Stimulated activated CD4-positive, alpha-beta T cell treated with anti-CD3 and anti-CD28 coated beads, Interleukin-15, amount 100 ng/mL, for 1 hour (primary cell): ENCODE measurements at places on chromosomes 3 and 15.

GRCh38 chr15:83899670-83900069 lies 245.7 kb downstream of the ADAMTSL3 start:
- no peak for DNase-seq

DNA sequence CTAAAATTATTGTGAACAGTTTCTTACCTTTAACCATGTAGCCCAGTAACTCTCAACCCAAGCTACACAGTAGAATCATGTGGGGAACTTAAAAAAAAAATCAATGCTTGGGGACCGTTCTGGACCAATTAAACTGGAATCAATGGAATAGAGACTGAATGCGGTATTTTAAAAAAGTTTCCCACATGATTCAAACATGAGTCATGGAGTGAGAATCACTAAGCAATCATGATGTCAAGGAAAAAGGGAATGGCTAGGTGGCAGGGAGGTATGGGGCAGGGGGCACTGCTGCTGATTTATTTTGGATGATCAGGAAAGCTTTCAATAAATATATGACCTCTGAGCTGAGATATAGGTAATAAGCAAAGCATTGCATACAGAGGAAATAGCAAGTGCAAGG lies 250.5 kb upstream of the RORA start:
- DNase-seq: no peak

- no peak for DNase-seq
Measured at GRCh38 chr3:180529778-180530177, 72.2 kb upstream of the TTC14 start.

DNA sequence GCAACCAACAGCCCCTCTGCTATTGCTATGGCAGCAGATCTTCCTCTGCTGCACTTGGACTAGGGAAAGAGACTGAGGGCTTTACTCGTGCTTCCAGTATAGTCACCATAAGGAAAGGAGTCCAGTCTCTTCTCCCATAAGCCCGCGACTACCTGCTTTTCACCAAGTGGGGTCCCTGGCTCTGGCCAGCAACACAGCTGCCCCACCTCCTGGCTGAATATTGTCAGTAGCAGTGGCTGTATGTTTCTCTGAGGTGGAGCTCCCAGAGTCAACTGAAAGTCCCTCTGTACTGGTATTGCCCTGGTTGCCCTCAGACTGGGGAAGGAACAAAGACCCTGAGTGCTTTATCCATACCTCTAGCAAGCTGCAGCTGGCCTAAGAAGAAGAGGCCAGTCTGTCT lies 719.6 kb downstream of the SQOR start:
- no peak for DNase-seq

DNA sequence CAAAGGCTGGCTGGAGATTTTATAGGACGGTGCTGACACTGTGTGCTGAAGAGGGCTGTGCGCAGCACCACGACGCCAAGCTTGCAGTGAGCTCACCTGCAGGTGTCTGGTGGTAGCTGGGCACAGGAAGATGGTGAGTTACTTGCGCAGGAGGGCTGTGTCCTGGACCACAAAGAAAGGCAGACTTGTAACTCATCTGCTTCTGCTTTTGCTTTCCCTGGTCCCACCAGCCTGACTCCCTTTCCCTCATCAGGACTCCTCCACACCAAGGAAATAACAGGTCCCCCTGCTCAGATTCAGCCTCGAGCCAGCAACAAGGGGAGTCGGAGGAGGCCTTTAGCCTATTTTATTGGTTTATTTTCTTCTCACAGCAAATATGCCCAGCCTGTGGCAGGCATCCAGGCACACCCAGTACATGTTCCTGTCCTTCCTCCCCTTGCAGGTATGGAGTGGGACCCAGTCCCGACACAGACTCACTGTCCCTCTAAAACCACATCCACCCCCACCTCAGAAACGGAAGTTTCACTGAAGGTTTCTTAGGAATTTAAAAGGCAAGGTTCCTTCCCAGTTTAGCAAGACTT lies 35.6 kb upstream of the FLNB start:
- DNase-seq: no peak

GRCh38 chr3:141388823-141389621 lies 20.7 kb downstream of the ZBTB38 start:
- DNase-seq: no peak

- no peak for DNase-seq
Measured at GRCh38 chr15:31326875-31327668, 437 bp downstream of the KLF13 start.

DNA sequence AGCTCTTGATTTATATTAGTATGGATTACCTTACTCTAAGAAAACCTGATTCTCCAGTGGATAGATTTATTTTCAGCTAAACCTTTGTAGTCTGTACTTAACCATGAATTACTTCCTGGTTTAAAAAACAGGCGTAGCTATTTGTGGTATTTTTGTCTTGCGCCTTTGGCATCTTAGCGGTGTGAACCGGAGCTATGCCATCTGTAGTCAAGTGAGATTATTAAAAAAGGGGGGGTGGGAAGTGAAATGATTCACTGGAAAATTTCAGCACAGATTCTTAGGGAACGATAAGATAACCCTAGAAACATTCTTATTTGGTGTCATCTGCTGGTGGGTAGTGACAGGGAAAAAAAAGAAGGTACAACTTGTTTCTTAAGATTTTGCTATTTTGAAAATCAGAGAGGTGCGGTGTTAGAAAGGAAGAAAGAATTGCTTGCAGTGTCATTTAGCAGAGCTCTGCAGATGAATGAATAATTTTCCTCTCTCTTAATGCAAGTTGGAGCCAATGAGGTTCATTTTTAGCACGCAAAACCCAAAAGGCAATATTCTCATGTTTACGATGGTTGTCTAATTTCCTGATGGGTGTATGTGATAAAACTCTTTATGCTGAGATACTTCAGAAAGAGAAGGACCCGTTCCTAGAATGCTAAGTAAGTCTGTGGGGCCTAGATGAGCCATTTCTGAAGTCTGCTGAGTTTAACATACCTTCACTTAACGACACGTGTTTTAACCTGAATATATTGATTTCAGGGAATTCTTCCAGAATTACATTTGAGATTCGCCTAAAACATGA lies 44.0 kb downstream of the PSMD6 start:
- DNase-seq: no peak

DNA sequence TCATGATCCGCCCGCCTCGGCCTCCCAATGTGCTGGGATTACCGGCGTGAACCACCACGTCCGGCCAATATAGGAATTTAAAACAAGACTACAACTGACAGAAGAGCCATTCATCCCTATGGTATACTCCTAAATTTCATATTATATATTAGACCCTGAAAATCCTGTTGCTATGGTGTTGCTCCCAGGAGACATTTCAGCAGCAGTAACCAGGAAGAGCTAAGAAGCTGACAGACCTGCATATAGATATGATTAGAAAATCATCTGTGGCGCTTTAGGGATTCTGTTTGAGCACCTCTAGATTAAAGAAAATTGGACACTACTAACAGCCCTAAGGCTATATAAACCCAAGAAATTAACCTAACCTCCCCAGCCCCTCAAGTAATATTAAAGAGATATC lies 38.8 kb downstream of the TBL1XR1 start:
- no peak for DNase-seq

DNA sequence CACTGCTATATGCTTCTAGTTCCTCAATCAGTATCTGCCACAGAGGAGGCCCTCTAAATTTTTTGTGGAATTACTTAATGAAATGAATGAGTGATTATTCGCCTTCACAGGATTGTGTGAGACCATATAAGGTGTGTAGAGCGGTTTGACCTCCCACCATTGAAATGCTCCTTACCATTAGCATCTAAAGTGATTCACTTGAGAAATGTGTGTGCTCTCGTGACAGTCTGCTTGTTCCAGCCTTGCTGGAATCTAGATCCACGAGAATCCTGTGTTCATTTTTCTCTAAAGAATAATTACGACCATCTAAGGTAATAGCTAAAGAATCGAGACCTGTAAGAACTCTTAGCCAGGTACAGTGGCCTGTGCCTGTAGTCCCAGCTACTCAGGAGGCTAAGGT lies 126.9 kb downstream of the FNDC3B start:
- no peak for DNase-seq

- no peak for DNase-seq
Measured at GRCh38 chr15:36178303-36178633, 401.2 kb upstream of the CDIN1 start.

GRCh38 chr15:90131848-90132247 lies 29.6 kb upstream of the IDH2 start:
- DNase-seq: no peak

DNA sequence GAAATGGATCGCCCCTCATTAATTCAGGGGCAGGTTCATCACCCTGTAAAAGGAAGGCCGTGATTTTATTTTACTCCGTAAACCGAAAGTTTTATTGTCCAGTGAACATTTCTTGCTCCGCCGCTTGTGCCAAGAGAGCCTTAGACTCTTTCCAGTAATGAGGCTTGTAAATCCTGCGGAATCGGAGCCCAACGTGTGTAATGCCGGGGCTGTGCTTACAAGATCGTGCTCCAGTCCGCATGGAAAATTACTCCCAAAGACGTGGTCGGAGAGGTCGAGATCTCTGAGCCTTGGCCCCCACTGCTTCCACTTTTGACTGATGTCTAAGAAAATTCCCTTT lies 649 bp upstream of the PLOD2 start:
- DNase-seq: no peak

- no peak for DNase-seq
Measured at GRCh38 chr3:44424758-44425157, 52.7 kb downstream of the ZNF445 start.

- no peak for DNase-seq
Measured at GRCh38 chr3:140726066-140726465, 48.2 kb downstream of the TRIM42 start.

DNA sequence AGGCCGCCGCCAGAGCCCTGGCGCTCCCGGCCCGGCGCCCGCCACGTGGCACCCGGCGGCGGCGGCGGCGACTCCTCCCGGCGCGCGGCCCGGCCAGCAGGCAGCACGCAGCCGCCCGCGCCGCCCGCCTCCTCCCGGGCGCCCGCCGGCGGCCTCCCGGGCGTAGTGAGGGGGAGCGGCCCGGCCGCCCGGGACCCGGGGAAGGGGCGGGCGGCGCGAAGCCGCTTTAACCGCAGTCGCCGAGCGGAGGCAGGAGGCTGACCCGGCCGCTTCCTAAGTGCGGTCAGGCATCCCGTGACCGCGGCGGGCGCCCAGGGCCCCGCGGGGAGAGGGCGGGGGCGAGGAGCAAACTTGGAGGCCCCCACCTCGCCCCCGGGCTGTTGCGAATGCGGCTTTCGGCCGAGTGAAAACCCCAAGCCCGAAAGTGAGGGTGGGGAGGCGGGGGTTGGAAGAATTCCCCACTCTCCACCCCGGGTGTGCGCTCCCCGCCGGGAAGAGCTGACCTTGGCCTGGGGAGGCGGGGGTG lies 1.7 kb upstream of the HES1 start:
- DNase-seq: peak; percentile 47

DNA sequence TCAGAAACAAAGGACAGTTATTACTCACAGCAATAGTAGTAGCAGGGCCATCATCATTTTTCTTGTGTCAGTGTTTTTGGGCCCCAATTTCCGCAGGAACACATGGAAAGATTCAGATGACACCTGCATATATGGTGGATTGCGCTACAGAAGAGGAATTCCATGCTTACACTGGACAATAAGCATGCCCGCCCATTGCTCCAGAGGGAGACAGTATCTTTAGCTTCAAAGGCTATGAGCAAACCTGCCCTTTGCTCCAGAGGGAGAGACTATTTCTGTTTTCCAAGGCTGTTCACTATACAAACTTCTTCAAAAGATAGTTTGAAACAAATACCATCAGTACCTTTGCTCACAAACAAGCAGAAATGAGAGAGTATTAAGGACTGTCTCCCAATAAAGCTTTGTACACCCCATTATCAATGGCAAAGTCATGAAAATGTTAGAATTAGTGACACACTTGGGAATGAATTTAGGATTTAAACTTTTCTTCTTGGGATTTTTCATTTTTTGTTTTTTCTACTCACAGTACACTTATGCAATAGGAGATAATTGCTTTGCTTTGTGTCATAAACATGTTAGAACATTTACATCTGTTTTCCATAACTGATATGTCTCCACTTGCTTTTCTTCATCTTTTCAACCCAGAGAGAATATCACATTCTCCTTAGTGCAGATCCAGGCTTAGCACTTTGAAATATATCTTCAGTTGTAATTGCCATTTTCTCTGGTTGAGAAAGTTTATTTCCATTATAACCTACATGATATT lies 564.5 kb upstream of the ZNF717 start:
- DNase-seq: no peak

- DNase-seq: no peak
Measured at GRCh38 chr15:50256188-50257041, 9.1 kb downstream of the HDC start.

GRCh38 chr3:47475029-47475569 lies 642 bp downstream of the SCAP start:
- peak; percentile 12 for DNase-seq
